ENCODE measurements at places on chromosomes 7 and 10.

- DNase-seq, result no peak
Observed at GRCh38 chr7:150307129-150307528, 16.0 kb upstream of the LRRC61 start.

DNA sequence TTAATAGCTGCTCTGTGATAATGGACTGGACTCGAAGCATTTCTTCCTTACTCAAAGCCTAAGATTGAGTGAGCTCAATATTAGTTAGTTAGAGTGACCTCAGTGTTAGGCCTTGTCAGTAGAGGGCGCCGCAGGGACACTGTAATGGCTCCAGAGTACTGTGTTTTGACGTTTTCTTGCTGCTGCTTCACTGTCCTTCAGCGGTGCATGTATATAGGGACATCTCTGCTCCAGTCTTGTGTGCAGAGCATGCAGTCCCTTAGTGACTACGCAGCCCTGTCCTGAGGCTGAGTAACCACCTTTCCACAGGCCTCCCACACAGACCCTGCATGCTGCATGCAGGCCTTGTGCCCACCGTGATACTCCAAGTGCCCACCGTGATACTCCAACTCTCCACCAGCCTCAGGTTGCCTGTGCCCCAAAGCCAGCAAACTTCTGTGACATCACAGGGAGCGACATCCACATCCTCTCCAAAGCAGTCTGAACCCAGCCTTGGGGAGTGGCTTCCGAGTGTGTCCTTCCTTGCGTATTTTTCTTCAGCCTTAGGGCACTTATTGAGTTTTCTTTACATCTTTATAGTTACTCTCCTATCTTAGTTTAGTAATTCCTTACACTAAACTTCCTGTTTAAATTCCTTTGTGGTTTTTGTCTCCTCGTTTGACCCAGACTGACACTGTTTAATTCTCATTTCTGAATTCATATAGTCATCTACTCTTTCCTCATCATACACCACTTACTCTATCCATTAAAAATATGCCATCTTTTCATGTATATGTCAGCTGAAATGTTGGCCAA is 118.2 kb downstream of the JAZF1 start:
- DNase-seq, result peak; percentile 35

DNA sequence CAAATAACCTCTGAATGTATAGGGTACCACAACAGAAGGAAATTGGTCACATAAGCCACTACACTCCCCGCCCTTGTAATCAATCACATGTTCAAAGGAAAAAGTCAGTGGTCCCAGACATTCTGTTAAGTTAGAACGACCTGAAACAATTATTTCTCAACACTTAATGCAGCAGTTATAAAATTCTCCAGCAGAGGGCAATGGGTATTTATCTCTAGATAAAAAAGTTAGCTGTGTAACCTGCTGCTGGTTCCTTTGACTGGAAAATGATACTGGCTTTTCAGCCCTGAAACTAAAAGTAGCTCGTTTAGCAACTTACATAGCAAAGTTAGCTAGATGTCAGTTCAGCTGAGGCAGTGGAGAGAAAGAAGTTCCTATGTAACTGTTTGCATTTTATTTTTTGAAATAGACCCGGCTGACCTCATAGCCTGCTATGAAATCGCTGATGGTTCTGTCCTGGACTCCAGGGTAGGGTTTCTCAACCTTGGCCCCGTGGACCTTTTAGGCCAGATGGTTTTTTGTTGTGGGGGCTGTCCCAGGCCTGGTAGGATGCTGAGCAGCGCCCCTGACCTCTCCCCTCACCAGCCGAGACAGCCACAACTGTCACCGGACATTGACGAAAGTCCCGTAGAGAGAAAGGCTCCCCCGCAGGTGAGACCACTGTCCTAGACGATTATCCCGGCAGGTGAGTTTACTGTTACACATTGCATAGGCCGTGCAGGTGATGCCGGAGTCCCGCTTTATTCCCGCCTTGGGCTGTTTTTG is 40.2 kb upstream of the PROSER2 start:
- peak; percentile 48 for DNase-seq

GRCh38 chr7:44970523-44971051 is 8.2 kb downstream of the MYO1G start:
- DNase-seq, result no peak

DNA sequence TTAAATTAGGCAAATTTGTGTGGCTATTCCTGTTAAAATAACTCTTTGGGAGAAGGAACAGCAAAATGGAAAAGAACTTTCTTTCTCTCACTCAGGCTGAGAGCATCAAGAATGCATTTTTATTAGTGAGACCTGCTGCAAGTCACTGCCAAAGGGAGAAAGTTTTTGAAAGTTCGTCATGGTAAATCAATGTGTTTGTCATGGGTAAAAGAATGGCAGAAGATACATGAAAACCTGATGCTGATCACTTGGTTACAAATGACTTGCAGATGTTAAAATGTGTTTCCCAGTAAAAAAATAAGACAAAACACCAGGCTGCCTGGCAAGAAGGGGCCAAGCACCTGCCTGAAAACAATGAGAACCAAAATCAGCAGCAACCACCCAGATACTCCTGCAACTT is 484.7 kb upstream of the NRP1 start:
- DNase-seq, result no peak

- DNase-seq, result no peak
Observed at GRCh38 chr7:86760236-86760635, 116.5 kb downstream of the GRM3 start.

GRCh38 chr10:84118395-84119006 is 20.8 kb upstream of the GHITM start:
- DNase-seq, result no peak

GRCh38 chr10:681670-682318 is 7.7 kb downstream of the DIP2C start:
- DNase-seq, result no peak

DNA sequence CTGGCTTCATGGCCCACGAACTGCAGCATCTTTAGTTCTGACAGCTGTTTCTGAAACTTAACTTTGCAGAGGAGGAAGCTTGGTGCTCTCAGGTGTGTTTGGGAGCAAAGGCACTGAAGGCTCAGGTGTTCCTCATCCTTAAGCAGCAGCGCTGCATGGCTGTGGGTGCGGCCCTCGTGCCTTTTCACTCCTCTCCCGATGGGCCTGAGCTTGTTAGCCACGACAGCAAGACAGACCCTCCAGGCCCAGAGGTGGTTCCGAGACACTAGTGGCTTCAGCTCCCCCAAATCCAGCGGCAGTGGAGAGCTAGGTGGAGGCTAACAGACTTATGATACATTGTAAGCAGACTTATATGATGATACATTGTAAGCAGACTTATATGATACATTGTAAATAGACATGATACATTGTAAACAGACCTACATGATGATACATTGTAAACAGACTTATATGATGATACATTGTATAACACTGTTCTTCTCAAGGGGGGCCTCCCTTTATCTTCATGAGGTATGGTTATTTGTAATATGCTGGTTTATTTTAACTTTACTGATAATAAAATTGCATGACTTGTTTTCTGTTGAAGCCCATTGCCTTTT is 14.1 kb downstream of the PFKP start:
- no peak for DNase-seq

- DNase-seq, result no peak
Observed at GRCh38 chr10:61529208-61529607, 76.0 kb upstream of the TMEM26 start.

- DNase-seq, result no peak
Observed at GRCh38 chr7:81399471-81399870, 370.4 kb downstream of the HGF start.

DNA sequence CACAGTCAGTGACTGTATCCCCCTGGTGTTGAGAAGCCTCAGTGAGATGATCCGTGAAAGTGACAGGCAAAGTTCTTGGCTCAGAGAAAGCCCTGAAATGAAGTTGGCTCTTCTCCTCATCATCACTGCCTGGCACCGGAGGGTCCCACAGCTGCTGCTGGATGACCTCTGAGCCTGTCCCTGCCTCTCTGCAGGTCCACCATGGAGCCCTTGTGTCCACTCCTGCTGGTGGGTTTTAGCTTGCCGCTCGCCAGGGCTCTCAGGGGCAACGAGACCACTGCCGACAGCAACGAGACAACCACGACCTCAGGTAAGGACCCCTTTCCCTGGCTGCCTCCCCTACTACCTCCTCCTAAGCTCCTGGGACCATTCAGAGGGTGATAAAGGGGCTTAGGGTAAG is 85.5 kb downstream of the MKI67 start:
- no peak for DNase-seq

DNA sequence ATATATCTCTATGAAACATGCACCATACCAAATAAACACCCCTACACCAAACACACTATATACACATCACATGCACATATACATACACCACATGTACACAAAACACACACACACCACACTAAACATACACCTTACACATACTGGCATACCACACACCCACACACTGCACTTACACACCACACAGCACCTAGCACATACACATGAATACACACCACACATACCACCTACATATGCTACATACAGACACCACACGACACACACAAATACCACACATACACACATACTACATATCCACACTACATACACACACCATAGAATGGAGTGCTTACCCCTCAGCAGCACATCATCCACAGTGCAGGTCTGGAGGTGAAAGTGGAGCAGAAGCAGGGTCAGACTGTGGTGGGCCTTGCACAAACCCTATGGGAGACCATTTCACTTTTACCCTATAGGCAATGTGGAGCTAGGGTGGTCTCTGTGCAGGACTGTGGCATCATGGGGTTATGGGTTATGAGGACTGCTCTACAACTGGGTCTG is 64.6 kb downstream of the WDFY4 start:
- DNase-seq, result no peak

DNA sequence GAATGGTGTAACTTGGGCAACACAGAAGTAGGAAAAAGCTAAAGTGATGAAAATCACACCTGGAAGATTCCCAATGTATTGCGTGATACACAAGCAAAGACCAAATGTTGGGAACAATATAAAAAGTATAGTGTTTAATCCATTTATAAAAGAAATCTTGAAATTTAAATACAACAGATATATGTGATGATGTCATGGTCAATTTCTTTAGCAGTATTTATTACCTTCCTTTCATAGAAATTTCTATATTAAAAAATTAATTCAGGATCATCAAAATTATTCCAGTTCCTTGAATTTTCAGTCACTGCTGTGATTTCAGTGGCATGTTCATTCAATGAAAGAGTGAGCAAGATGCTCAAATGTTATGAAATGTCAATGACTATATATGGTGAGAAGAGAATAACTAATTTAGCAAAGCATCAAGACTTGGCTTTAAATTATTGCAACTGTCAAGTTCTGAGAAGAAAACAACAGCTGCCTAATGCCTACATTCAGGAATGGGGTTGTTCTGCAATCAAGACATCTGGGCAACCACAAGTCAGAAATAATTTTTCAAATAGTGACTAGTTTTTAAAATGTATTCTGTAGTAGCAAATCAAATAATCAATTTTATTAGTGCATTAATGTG is 308.8 kb downstream of the SEMA3D start:
- no peak for DNase-seq

DNA sequence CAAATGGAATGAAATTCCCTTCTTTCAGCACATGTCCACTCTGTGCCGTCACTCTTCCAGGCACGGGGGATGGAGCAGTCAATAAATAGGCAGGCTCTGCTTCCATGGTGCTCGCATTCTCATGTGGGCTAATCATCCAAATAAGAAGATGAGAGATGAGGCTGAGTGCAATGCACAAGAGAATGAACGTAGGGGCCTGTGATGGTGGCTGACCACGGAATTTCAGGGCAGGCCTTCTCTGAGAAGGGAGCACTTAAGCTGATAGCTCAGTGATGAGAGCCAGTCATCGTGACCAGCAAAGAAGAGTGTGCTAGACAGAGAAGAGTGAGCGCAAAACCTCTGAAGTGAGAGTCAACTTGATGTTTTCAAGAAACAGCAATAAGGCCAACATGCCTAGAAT is 47.9 kb downstream of the TAF3 start:
- no peak for DNase-seq

- no peak for DNase-seq
Observed at GRCh38 chr10:86310702-86311101, 55.9 kb downstream of the GRID1 start.

- peak; percentile 62 for DNase-seq
Observed at GRCh38 chr7:26185131-26185843, 15.3 kb downstream of the HNRNPA2B1 start.

DNA sequence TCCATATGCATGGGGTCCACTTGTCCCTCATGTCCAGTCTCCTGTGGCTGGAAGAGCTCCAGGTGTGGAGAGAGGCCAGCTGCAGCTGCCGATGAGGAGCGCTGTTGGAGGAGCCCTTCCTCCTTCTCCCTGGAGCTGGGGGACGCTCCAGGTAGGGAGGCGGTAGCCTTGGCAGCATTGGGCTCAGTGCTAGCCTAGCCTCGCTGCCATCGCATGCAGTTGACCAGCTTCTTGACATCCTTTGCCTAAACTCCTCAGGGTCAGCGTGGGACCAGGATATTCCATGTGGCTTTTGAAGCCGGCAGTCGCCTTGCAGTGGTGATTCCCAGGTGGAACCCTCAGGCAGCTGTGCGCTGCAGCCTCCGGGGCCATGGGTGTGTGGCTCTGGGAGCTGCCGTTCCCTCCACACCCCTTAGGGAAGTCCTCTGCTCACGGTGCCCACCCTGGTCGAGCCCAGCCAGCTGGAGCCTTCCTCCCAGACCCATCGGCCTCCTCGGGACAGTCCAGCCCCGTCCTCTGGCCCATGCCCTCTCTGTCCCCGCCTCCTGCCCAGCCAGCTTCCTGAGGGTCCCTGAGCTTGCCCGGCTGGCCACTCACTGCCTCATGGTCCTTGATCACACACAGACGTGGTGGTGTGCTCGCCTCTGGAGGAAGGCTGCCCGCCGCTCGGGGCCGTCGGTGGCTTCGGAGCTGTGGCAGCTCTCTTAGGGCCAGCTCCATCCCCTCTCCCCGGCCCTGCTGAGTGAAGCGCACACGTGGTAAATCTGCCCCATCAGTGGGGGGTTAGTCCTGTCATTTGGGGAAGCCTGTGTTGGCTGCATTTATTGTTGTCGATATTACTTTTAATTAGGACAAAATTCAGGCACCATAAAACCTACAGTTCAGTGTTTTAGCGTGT is 21.2 kb downstream of the INPP5A start:
- DNase-seq, result no peak

- no peak for DNase-seq
Observed at GRCh38 chr7:116249969-116250553, 39.7 kb downstream of the TES start.

DNA sequence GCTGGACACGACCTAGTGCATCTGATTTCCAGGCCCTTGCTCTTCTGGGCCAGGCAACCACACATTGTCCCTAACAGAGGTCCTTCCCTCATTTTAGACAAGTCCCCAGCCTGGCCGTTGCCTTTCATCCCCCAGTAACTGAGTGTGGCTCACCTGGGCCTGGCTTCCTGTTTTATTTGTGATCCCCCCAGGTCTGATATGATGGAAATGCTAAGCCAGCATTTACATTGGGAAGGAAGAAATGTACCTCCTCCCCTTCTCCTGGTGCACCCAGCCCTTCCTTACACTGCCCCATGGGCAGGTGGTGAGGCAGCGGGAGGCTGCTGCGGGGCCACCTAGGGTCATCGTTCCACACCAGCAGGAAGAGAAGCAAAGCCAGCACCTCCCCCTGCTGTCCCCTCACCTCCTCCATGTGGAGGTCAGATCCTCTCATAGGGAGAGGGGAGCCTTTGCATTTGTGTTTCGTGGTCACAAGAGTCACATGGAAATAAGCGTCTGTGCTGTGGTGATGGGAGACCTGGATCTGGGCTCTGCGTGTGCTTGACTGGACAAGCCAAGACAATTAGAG is 108.8 kb downstream of the GLRX3 start:
- DNase-seq, result no peak

GRCh38 chr10:96288151-96288621 is 16.0 kb upstream of the DNTT start:
- DNase-seq, result no peak

GRCh38 chr7:17787257-17787656 is 153.0 kb downstream of the SNX13 start:
- no peak for DNase-seq

GRCh38 chr7:22675917-22676343 is 51.1 kb upstream of the IL6 start:
- DNase-seq, result peak; percentile 79
